ENCODE measurements at places on chromosomes 5 and 9.

- no peak for DNase-seq
Observed at GRCh38 chr5:57037355-57037754, 85.4 kb upstream of the MIER3 start.

- no peak for DNase-seq
Observed at GRCh38 chr9:94638335-94639060, 820 bp downstream of the FBP1 start.

DNA sequence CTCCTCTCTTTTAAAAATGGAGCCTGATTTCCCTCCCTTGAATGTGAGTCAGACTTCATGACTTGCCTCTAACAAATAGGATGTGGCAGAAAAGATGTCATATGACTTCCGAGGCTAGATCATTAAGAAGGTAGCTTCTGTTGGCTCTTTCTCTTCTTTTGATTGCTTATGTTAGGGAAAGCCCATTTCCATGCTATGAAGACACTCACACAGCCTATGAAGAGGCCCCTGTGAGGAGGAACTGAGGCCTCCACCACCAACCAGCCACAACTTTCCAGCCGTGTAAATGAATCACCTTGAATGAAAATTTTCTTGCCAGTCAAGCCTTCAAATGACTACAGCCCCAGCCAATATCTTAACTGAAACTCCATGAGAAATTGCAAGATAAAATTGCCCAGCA, 413.4 kb downstream of the TMEM38B start:
- no peak for DNase-seq

GRCh38 chr5:82601077-82601476, 322.9 kb upstream of the RPS23 start:
- no peak for DNase-seq

GRCh38 chr9:17246770-17247169, 111.9 kb downstream of the CNTLN start:
- DNase-seq = no peak

- no peak for DNase-seq
Observed at GRCh38 chr5:169705322-169705721, 68.2 kb downstream of the DOCK2 start.

- no peak for DNase-seq
Observed at GRCh38 chr5:174271316-174271715, 225.8 kb downstream of the NSG2 start.

- DNase-seq = no peak
Observed at GRCh38 chr5:55022450-55022849, 1.6 kb upstream of the GZMK start.
